Progenitor cell of endocrine pancreas (in vitro differentiated cells): ENCODE measurements at places on chromosomes 13 and 19. TPM values are rescaled to one million over a fixed set of nuclear protein-coding genes. Genes with fewer than 3 reads are reported as not detected.

GRCh38 chr13:99145461-99145860 lies 55.2 kb upstream of the UBAC2 start:
- no peak for DNase-seq

- no peak for DNase-seq
Observed at GRCh38 chr13:31408927-31409326, 209.2 kb downstream of the B3GLCT start.

DNA sequence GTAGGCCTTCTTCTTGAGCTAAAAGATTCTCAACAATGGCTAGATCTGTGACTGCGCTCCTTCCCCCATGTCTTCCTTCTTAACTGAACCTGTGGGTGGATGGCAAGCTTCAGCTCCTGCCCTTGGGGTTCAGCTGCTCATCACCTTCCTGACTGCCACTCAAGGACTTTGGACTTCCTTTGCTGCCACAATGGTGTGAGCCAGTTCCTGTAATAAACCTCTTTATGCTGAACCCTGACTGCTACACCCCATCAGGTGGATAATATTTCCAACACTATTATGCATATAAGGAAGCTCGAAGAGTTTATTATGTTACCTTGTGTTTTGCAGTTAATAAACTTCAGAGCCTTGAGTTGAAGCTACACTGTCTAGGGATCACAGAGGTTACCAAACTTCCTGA lies 208.9 kb upstream of the SLC10A2 start:
- DNase-seq: no peak

- DNase-seq: no peak
Observed at GRCh38 chr13:87981416-87981815, 310.2 kb downstream of the SLITRK5 start.

Gene SNRPA
- 111 and 126 TPM in 2 replicates for total RNA-seq

Gene CCDC70
- not detected in 2 replicates for total RNA-seq

Gene ETHE1
- total RNA-seq: 24.4 and 28.0 TPM in 2 replicates

DNA sequence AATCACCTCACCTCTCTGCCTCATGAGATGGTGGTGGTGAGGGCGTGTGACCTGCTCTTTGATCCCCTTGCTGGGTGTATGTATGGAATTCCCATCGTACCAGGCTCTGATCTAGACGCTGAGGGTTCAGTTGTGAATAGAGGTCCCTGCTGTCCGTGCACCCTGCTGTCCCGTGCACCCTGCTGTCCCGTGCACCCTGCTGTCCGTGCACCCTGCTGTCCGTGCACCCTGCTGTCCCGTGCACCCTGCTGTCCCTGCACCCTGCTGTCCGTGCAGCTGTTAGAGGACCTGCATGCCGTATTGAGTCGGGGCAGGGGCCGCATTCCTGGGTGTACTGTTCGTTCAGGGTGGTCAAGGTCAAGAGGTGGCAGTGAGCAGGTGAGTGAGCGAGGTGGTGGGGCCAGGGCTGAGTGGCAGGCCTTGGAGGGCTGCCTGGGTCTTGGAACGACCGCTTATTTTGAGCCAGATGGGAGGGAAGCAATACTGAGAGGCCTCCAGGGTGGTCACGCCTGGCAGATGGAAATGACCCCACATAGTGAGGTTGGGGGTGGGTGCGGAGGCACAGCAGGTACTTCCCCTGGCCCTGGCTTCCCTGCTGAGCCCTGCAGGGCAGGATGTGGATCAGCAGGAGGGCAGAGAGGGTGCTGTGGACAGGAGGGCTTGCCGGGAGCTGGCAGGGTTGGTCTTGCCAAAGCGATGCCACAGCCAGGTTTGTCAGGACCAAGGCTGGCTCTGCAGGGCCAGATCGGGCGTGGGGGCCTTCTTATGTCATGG lies 4.6 kb upstream of the EPN1 start:
- no peak for DNase-seq

Gene LCP1
- 8.3 and 17.0 TPM in 2 replicates for total RNA-seq

GRCh38 chr13:95361686-95362085 lies 60.4 kb upstream of the ABCC4 start:
- no peak for DNase-seq

DNA sequence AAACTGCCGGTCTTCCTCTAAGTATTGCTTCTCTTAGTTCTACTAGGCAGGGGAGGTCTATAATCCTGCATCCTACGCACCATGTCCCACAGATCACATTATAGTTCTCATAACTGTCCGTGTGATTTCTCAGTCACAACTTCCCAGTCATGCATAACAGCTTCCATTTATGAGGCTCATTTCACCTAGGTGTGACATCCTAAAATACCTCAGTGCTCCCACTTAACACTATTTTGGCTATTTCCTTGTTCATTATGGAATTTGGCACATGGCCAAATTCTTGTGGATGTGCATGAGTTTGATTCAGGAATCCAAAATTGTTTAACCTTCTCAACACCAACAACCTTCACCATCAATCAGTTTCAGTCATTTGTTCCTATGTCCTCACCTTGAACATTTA lies 989.9 kb downstream of the OLFM4 start:
- no peak for DNase-seq

Gene ITGBL1
- total RNA-seq: not detected in 2 replicates

- no peak for DNase-seq
Observed at GRCh38 chr19:10888421-10888866, 17.1 kb downstream of the CARM1 start.

GRCh38 chr19:20565321-20566018 lies at the start of gene ZNF737:
ZNF737 (minus strand) TSS chr19:20565781; CDS start chr19:20565640, 141 bp downstream.
- DNase-seq: peak; percentile 88

GRCh38 chr19:17473041-17473440 lies 2.7 kb downstream of the SLC27A1 start:
- no peak for DNase-seq

- DNase-seq: no peak
Observed at GRCh38 chr13:110554227-110554836, 7.2 kb downstream of the RAB20 start.

DNA sequence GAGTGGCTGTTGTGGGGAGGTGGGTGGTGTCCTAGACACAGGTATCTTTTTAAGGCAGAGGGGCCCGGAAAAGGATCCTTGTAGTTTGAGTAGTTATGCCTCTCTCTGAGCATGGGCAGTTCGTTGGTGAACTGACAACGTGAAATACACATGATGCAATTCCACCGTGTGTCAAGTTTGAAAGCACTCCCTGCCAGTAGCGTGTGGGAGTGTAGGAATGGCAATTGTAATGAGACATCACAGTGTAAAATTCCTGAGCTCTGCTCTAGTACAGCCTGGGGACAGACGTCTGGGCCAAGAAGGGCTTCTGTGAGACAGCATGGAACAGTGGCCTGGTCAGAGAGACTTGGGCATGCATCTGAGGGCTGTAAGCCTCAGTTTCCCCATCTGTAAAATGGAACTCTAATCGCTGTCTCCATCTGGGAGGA lies 10.4 kb upstream of the ASF1B start:
- no peak for DNase-seq

GRCh38 chr13:107864543-107865317 lies 350.6 kb downstream of the LIG4 start:
- DNase-seq: peak; percentile 37

Gene OR7A5
- total RNA-seq: not detected in 2 replicates

DNA sequence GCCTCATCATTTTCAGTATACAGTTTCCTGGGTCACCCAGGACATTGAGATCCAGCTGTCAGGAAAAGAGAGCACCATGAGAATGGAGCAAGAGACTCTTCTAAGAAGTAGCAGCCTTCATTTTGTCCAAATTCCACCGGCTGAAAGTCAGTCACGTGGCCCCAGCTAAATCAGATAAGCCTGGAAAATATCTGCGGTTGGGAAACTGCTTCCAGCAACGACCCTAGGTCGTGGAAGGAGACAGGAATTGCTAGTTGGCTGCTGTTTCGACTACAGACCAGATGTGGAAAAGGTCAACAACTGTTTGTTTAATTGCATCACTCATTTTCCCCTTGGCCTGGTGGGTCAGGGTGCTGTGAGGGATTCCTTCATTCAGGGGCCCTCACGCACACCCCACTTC lies 107.0 kb downstream of the ZNF536 start:
- no peak for DNase-seq

DNA sequence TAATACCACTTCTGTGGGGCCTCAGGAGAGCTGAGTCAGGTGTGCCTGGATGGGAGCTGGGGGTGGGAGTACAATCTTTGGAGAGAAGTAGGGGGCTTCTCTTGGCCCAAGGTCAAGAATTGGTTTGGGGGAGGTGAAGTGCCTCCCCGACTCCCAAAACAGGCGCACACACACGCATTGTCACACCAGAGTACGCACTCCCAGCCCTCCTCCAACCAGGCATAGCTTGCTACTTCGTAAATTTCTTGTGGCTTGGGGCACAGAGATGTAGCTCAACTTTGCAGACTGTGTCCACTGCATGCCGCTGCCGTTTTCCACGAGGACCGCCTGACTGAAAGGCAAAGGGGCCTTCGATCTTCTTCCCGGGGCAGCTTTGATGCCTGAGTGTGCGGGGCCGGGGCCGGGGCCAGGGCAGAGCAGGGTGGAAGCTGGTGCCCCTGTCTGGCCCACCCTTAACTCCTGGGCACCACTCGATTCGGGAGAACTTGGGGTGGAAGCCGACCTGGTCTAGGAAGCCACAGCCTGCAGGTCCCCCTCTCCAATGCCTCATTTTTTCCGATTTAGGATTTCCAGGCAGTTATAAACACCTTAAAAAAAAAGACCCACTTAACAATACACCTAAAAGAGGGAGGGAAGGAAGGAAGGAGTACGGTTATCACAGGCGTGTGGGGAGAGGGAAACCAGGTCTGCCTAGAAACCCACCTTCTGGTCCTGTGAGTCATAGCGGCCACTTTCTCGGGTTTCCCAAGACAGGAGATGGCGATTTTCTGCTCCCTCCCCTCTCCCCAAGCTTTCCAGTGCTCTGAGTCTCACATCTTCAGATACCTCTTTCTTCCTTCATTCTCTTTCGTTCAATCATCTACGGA lies 5.8 kb upstream of the TSHZ3 start:
- no peak for DNase-seq

Gene SGCG
- total RNA-seq: not detected in 2 replicates

Gene VSTM2B
- total RNA-seq: not detected in 2 replicates

DNA sequence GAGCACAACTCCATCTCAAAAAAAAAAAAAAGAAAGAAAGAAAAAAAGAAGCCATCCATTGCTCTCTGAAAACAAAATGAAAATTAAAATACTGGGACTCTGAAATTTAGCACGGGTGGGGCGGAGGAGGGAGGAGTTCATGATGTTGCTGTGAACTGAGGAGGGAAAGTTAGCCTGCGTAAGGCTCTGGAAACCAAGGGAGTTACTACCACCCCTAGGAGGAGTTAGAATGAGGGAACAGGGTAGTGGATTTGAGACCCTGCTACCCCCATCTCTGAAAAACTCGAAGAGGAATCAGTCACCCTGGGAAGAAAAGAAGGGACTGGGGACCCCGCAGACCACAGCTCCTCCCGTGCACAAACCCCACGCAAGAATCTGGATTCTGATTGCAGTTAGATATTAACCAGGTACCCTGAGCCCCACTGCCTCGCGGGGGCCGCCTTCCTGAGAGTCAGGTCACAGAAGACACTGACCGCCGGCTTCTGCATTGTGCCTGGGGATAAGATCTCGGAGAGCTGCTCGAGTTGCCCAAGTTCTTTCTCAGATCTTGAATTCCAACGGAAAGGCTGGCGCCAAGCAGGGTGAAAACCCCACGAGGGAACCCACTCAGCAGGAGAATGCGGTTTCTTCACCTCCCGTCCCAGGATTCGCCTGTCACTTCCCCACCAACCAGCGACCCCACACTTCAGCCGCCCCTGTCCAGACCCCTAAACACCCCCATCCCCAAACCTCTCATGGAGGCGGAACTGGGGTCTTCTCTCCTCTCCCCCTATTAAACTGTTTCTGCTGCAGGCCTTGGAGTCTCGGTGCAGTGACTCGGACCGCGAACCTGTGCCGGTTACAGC lies 870 bp downstream of the ZNF442 start:
- no peak for DNase-seq

- DNase-seq: no peak
Observed at GRCh38 chr13:45138282-45138681, 18.0 kb downstream of the GTF2F2 start.

DNA sequence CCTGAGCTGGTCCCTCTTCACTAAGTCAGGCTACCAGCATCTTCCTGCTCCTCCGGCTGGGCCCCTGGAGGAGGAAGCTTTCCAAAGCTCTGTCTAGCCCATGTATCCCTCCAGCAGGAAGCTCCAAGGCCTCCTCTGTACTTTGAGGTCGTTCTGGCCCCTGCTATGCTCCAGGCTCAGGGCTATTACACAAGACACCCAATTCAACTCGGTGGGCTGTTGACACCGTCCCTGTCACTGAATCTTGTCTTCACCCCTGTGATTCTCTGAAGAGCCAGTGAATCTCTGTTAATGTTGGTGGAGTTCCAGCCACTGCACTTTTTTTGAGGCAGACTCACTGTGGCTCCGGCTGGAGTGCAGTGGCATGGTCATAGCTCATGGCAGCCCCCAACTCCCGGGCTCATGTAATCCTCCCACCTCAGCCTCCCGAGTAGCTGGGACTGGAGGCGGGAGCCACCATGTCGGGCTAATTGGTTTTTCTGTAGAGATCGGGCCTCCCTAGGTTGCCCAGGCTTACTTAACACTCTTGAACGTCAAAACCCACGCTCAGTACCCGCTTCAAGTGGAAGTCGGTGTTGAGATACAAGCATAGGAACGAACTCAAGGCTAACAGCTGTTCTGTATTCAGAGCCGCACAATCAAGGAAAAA lies 512 bp upstream of the REX1BD start:
- no peak for DNase-seq

Gene CNN1
- 3.2 and 9.0 TPM in 2 replicates for total RNA-seq

GRCh38 chr19:49809160-49809940 lies 3.7 kb downstream of the FUZ start:
- peak; percentile 30 for DNase-seq

- no peak for DNase-seq
Observed at GRCh38 chr19:41386442-41386841, 10.1 kb downstream of the TMEM91 start.

GRCh38 chr13:30551189-30551588 lies 66.5 kb upstream of the USPL1 start:
- DNase-seq: no peak

DNA sequence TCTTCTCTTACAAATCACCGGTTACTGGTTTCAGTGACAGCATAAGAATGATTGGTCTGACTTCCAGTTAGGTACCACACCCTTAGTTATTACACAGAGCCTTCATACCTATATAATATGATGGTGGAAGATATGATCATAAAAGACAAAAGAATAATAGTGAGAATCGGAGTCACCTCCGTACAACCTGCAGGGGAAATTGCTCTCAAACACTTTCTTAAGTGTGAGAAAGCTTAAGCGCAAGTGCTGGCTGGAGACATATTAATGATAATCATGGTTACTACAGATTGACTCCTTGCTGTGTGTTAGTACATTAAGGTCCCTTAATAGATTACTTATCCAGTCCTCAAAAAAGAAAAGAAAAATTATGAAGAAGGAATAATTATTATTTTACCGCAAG lies 1.8 kb upstream of the LHFPL6 start:
- no peak for DNase-seq

Gene GPC5
- 0.16 and 0.57 TPM in 2 replicates for total RNA-seq

DNA sequence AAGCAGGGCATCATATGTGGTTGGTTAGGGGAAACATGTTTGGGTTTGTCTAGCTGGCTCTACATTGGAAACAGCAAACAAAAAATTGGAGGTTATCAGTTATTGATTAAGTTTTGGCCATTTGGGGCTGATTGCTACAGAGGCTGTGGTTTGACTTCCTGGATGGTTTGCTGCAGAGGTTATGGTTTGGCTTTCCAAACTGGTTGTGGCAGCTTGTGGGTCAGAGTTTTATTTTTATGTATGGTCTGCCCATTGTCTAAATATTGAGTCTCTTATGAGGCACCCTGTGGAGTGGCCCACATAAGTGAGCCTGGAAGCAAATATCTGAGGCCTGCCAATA lies 261.6 kb downstream of the GPC5 start:
- DNase-seq: no peak
